ENCODE measurements at places on chromosomes 1 and 21.

- no peak for DNase-seq
These were observed 69.0 kb downstream of the HMGB4 start for GRCh38 chr1:33932871-33933270.

- no peak for DNase-seq
These were observed 288.4 kb downstream of the SMYD3 start for GRCh38 chr1:246218686-246219085.

GRCh38 chr1:225977937-225978748 is 21.0 kb downstream of the SDE2 start:
- DNase-seq, result no peak

DNA sequence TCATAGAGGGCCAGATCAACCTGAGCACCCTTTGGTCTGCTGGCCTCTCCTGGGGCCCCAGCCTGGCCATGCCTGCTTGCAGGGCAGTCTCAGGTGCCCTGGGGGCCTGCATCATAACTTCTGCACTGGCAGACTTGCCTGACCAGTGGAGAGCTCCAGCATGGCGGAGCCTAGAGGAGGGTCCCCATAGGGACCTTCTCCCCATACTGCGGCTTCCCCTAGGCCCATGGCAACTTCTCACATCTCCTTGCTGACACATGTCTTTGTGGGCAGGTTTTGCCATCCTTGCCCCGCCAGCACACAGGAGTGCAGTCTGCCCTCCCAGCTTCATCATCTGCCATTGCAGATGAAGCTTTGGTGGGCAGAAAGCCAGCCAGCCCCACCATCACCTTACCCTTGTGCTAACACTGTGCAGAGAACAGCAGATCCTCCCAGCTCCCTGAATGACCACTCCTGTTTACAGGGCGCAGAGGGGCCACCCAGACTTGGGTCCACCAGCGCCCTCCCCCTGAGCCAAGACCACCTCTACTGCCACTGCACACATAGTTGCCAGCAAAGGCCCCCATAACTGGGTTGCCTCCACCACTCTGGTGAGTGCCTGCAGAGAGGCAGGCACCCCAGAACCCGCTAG is 51.7 kb downstream of the ZP4 start:
- no peak for DNase-seq

DNA sequence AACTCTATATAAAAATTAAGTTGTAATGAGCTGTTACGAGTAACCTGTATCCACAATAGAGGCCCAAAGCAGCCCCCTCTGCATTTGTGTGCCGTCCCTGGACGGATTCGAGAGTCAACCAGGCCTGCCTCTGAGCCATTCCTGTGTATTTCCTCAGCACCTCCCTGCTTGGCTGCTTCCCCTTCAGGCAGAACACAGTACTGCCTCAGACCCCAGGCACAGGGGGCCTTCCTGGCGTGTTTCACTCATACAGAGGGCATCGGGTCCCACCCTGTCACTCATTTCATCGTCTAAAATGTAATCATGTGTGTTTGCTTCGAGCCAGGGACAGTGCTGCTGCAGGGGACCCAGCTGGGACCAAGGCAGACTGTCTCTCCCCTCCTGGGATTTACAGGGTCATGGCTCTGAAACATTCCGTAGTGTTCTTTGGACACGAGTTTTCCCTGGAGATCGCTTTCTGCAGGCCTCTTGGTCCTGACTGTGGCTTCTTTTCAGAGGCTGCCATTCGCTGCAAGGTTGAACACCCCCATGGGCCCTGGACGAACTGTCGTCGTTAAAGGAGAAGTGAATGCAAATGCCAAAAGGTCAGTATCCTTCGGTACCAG is 19.4 kb downstream of the LGALS8 start:
- no peak for DNase-seq

DNA sequence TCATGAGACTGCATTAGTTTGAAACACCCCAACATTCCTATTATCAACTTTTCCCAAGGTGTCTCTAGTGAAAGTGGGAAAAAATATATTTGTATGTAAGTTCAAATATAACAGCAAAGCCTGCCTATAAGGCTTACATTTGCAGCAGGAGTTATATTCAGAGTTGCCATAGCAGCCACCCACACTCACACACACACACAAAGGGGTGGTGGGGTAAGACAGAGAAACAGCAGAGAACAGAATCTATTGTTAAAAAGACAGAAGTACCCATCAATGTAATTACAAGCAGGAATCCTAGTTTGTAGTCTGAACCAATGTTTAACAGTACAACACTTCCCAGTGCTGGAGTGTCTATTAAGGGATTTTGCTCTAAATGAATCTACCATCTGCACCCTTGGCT is 55.0 kb downstream of the PLPPR5 start:
- no peak for DNase-seq

GRCh38 chr1:216194721-216195120 is 228.5 kb downstream of the USH2A start:
- DNase-seq, result no peak

- DNase-seq, result no peak
These were observed 39.6 kb downstream of the PAX7 start for GRCh38 chr1:18670121-18670867.

- DNase-seq, result no peak
These were observed 17.6 kb upstream of the CBR3 start for GRCh38 chr21:36117286-36117741.

DNA sequence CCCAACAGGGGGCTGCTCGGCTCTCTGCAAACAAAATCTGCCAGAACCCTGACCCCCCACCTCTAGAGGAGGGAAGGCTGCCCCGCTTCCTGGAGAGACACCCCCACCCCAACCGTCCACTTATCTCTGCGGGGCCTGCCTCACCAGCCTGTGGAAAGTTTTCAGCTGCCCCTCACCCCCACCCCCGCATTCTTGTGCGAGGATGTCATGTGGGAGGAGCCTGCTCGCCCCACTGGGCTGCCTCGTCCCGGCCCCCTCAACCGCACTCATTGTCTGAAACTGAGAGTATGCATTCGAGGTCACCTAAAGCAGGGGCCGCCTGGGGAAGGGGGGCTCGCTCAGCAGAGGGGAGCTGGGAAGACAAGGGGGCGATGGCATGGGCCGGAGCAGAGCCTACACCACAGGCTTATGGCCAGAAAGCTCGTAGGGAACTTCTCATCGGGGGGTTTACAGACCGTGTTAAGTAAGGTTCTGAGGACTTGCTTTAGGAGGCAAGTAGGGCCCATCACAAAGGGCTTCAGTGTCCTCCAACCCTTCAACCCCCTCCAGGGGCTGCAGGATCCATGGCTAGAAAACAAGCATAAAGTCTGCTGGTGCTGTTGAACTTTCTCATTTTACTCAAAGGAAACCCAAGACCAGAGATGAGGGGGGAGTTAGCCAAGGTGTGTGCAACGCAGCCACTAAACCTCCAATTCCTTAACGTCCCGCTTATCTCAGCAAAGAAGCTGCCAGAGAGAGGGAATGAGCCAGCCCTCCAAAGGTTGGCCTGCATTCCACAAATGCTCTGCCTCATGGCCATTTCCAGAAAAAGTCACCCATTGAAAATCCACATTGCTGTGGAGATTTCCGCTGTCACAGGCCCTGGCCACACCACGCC is 9.4 kb downstream of the EPHA2 start:
- DNase-seq, result peak; percentile 82

DNA sequence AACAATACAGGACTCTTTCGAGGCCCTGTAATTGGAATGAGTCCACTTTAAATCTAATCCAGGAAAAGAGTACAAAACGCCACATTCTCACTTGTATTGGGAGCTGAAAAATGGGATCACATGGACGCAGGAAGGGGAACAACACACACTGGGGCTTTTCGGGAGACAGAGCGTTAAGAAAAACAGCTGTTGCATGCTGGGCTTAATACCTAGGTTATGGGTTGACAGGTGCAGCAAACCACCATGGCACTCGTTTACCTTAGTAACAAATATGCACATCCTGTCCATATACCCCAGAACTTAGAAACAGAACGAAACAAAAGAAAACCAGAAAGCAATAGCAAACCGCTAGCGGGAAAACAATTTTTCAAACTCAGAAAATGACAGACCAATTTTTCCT is 1532.7 kb upstream of the TPTE start:
- no peak for DNase-seq

DNA sequence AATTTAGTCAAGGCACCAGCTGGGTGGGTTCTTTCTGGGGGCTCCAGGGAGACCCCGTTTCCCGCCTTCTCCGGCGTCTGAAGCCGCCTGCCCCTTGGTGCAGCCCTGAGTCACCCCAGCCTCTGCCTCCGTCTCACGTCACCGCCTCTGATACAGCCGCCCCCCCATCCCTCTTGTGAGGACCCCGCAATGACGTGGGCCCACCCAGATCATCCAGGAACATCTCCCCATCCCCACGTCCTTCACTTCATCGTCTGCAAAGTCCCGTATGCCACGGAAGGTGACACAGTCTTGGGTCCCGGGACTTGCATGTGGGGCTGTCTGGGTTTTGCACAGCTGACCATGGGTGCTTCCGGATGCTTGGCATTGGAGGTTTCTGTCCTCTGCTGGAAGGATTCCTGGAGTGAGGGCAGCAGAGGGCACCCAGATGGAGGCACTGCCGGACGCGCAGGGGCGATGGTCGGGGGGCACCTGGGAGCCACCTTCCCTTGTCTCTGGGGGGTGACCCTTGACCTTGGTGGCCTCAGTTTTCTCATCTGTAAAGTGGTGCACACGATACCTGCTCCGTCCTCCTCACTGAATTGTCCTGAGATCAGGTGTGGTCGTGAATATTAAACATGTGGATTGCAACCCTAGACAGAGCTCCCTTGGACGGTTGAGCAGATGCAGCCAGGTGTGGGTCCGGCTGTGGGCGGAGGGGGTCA is 58.8 kb downstream of the PRKCZ start:
- no peak for DNase-seq

GRCh38 chr1:1627829-1628753 is 3.9 kb upstream of the MMP23B start:
- no peak for DNase-seq

DNA sequence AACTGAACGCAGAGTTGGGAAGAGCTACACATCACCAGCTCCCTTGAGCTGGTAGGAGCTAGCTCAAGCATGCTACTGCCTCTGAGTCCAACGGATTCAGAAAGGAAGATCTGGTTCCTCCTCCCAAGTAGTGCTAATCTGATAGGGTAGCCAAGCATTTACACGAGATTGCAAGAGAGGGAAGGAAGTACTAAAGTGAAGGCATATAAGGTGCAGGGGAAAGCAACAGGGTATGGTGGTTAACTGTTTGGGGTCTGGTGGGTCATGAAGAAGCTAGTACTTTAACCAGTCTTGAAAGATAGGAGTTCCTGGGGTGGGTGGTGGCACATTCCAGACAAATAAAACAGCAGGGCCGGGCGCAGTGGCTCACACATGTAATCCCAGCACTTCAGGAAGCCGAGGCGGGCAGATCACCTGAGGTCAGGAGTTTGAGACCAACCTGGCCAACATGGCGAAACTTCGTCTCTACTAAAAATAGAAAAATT is 20.2 kb upstream of the ZNF436 start:
- DNase-seq, result no peak

- DNase-seq, result no peak
These were observed 413.9 kb downstream of the LRRIQ3 start for GRCh38 chr1:73784026-73784425.

DNA sequence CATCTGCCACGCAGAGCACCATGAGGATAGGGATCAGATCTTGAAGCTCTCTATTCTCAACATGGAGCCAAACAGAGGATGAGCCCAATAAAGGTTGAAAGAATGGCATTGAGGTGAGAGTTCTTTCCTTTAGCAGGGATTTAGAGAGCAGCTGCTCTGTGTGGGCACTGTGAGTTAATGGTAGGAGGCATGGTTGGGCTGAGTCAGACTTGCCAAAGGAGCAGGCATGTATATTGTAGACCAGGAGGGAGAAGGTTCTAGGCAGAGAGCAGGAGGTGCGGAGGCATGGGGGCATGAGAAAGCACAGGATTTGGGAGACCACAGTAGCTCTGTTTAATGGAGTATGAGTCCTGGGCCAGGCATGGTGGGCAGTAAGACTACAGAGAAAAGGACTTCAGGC is 32.0 kb downstream of the TMEM53 start:
- DNase-seq, result no peak

DNA sequence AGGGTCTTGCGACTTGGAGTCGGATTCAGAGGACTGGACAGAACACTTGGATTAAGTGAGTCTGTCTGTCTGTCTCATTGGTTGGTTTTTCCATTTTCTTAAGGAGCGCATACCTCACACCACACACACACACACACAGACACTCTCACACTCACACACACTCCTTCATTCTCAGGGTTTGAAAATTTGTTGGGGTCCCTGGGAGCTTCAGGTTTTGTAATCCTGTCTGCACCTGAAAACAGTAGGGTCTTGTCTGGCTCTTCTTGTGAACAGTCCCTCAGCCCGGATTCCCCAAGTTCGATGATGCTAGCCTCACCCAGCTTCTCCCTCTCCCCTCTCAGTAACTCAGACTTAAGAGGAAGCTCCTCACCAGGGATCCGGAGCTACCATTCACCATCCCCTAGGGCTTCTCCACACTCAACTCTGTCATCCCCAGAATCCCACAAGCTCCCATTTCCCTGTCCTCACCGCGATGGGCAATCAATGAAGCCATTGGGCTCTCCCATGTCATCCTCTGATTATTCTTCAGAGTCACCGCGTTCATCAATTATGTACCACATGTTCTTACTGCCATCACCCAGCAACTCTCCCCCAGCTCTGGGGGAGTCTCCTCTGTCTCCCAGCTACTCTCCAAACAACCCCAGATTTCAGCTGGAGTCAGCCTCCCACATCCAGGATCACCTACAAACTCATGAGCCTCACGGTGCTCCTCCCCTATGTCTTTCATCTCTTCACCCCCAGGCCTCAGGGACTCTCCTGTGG is 1530.9 kb upstream of the TPTE start:
- no peak for DNase-seq

DNA sequence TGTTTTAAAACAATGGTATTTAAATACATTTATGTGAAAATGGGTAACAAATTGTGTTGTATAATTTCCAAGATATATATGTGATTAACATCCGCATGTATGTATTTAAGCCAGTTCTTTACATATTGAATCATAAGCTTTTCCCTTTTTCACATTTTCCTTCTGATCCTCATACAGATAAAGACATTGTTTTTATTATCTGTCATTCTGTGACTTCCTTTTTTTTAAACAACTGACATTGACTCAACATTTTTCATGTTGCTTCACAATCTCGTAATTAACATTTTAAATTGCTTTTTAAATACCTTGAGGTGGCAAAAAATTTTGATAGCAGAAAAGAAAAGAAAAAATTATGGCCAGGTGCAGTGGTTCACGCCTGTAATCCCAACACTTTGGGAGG is 1.4 kb downstream of the STXBP3 start:
- DNase-seq, result no peak

- no peak for DNase-seq
These were observed 49.7 kb upstream of the RAP1A start for GRCh38 chr1:111569913-111570312.

DNA sequence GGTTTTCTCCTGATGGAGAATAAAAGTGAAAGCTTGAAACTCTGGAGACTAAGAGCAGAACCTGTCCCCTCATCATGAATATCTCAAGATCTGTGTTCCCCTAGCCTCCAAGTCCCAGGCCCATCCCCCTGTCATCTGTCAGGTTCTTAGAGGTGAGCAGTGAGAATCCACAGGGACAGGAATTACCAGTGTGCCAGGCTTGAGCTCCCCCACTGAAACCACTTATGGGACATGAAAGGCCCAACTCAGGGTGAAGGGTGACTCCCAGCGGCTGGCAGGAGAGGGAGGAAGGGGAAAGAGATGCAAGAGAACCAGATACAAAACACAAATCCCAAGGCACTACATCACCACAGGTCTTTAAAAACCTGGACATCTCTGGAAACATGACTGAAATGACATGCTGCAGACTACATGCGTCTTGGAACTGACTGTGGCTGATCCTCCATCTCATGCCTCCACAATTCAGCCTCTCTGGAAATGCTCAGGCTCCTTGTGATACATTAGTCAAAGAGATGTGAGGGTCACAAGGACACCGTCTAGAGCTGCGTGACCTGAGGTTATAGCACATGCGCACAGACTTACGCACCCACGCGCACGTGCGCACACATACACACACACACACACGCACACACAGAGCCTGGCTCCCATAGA is 6.8 kb upstream of the LY9 start:
- no peak for DNase-seq
